ENCODE measurements at places on chromosomes 11 and 22.
A peak's percentile ranks its signal among the peaks of the same experiment; 100 is the strongest.

GRCh38 chr11:27213232-27213660 is 149.8 kb downstream of the CCDC34 start:
- DNase-seq, result no peak

DNA sequence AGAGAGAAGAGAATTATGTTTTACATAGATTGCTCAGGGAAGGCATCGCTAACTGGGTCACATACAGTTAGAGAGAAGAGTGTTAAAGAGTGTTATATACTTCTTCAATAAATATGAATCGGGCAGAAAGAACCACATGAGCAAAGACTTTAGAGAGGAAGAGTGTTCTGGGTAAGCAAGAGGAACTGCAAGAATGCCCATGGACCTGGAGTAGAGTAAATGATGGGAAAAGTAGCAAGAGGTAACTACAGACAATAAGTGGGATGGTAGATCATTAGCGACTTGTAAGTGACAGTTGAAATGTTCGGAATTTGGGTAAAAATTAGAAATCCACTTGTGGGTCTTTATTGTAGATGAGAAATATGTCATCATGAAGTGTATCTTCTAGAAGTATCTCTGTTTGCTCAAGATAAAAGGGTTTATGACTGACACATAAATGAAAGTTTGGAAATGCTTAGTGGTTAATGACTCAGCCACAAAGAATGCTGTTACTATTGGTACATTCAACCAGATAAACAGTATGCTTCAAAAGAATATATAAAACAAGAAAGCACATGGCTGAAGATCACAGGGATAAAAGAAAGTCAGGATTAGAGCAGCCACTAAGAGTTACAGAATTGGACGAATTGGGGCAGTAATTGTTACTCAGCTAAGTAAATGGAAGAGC is 229.3 kb downstream of the CASP12 start:
- DNase-seq, result no peak

DNA sequence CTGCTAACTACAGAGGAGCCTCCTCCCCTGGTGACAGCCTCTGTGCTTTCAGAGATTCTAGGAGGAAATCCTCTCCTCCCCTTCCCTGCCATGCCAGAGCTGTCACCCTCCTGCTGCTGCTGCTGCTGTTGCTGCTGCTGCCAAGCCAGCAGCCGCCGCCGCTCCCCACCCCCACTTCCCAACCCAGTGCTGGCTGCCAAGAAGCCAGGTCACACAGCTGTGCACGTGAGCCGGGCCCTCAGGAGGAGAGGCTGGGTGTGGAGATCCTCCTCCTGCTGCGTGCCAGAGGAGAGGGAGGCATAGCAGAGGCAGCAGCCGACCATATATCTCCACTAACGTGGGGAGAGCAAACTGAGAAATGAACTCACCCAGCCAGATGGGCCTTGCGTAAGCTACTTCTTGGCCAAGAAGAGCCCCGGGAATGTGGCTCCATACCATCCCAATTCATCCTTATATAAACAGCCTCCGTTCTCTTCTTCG is 12.4 kb downstream of the CRY2 start:
- peak; percentile 62 for DNase-seq

- DNase-seq, result no peak
These were observed 5.8 kb downstream of the SHANK2 start for GRCh38 chr11:71246559-71246958.

DNA sequence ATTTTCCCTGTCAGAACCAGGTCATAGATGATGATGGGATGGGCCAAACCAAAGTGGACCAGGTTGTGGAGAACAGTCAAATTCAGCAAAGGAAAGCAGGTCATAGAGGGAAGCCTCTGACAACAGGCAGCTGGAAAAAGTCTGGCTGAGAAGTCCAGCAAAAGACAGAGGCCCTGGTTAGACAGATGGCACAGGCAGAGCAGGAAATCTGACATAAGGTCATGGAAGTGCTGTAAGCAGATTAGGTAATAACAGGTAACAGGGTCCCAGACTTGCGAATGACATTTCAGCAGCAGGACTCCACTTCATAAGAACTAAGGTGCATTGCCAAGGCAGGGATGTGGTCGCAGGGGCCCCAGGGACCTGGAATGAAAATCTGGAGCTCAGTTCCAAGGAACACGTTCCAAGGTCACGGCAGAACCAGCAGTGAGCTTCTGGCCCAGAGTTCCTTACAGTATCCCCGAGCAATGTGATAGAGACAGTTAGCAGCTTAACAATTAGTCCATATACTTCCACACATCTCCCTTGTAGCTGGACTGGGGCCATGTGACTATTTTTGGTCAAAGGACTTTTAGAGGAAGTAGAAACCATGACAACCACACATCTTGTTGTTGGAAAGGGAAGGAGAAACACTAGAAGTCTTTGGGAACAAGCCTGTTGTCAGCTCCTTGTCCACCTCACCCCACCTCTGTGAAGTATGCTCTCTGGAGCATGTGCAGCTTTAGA is 75.4 kb downstream of the ME3 start:
- DNase-seq, result no peak

DNA sequence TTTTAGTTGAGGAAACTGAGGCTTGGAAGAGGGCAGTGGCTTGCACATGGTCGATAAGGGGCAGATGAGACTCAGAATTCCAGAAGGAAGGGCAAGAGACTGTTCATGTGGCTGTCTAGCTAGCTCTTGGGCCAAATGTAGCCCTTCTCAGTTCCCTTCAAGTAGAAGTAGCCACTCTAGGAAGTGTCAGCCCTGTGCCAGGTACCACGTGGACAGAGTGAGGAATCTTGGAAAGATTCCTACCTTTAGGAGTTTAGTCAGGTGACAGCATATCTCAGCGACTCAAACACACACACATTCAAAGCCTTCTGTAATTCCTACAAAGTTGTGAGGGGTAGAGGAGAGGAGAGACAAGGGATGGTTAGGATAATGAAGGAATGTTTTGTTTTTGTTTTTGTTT is 18.3 kb downstream of the PIK3IP1 start:
- DNase-seq, result no peak

DNA sequence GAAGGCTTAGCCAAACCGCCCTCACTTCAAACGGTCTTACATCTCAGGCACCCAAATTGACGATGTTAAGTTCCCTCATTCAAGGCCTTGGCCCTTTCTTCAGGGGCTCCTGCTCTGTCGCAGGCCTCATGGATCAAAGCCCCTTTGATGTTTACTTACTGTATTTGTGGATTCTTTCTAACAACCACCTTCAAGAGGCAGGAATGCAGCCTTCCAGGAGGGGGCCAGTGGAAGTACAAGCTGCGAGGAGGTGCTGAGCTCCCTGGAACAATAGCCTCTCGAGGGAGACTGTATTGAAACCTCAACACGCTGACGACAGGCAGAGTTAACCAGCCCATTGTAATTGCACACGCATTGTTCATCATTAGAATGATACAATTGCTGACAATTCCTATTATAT is 209.1 kb downstream of the ST3GAL4 start:
- no peak for DNase-seq

GRCh38 chr11:13970986-13971385 is 8.5 kb downstream of the SPON1 start:
- no peak for DNase-seq

GRCh38 chr11:35145271-35145670 is 6.3 kb downstream of the CD44 start:
- DNase-seq, result no peak

- DNase-seq, result no peak
These were observed 2.2 kb upstream of the DGCR2 start for GRCh38 chr22:19124377-19124776.

- DNase-seq, result no peak
These were observed 21.4 kb upstream of the RASL10A start for GRCh38 chr22:29336751-29337490.

GRCh38 chr11:67468456-67468758 is 644 bp downstream of the TMEM134 start:
- DNase-seq, result no peak

DNA sequence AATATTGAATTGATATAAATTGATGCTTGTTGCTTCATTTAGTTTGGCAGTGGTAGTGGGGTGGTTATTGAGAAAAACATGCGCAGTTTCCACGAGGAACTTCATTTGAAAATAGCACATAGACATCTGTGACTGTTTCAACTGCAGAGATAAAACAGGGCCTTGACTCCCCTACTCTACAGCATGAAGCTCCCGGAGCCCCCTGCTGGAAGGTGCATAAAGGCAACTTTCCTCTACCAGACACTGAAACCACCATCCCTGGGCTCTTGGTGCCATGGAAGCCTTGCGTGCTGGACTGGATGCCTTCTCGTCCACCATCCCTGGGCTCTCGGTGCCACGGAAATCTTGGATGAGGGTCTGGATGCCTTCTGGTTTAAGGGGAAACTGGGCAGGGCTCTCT is 195.9 kb downstream of the CSNK2A3 start:
- no peak for DNase-seq

GRCh38 chr11:128628325-128628673 is 40.9 kb upstream of the ETS1 start:
- no peak for DNase-seq

GRCh38 chr11:7927635-7928034 is 3.4 kb downstream of the OR10A6 start:
- no peak for DNase-seq

- no peak for DNase-seq
These were observed 11.1 kb downstream of the MS4A8 start for GRCh38 chr11:60710482-60710881.

- no peak for DNase-seq
These were observed 47.8 kb downstream of the FANCF start for GRCh38 chr11:22577854-22578253.

GRCh38 chr11:47711225-47711624 is 3.9 kb downstream of the AGBL2 start:
- no peak for DNase-seq

DNA sequence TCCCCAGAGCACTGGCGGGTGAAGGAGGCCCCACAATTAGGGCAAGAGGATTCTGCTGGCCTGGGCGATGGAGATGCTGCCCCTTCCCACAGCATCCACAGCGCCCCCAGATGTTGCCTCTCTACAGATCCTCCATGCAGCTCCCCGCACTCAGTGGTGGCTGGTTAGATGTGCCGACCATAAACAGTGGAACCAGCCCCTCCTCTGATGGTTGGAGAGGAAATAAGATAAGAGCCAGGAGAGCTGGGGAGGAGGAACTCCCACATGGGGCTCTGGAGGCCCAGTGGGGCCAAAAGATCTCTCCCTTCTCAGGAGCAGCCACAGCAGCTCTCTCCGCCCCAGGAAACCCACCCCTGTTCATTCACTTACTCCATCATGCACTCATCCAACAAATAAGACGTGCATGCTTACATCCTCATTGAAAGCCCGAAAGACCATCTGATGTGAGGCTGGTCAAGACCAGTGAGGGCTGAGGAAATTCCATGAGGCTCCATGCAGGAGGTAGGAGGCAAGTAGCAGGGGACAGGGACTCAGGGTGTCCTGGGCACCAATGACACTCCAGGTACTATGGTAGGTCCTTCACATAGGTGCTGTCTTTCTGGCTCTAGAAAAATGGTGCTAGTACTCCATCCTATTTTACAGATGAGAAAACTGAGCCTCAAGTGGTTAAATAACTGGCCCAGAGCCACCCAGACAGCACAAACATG is 1.5 kb downstream of the PTGDR2 start:
- no peak for DNase-seq

GRCh38 chr11:66701432-66702240 is 23.9 kb upstream of the RBM4B start:
- no peak for DNase-seq

- no peak for DNase-seq
These were observed 8.8 kb downstream of the CXCR5 start for GRCh38 chr11:118892514-118892913.

GRCh38 chr11:131675121-131675888 is 304.9 kb downstream of the NTM start:
- DNase-seq, result no peak

- no peak for DNase-seq
These were observed 79.9 kb upstream of the VPREB1 start for GRCh38 chr22:22164541-22165272.

Data from thoracic aorta (tissue), 2 donors.